Activated CD4-positive, CD25-positive, alpha-beta regulatory T cell treated with anti-CD3 and anti-CD28 coated beads, Interleukin-2, amount 50 U/mL, for 16 hours (primary cell): ENCODE measurements at places on chromosomes 1 and 21.
A peak's percentile ranks its signal among the peaks of the same experiment; 100 is the strongest.

GRCh38 chr1:163106364-163106987 is 37.3 kb downstream of the RGS4 start:
- DNase-seq = no peak

GRCh38 chr1:115224636-115225035 is 113.4 kb downstream of the NGF start:
- DNase-seq = no peak

DNA sequence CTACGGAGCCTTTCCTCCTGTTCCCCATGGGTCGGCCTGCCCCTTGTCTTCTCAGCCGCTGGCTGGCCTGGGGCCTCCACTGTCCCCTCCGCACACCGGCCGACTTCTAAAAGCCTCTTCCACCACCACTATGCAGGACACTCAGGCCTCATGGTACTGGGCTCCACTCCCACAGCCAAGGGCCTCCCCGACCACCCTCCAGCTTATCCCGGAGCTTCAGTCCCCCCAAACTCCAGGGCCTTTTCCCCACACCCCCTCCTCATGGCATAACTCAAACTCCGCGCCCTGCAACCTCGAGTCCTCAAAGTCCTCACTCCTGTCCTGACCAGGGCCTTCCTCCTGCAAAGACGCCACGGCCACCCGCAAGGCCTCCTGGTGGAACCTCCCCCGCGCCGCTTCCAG is 2.0 kb downstream of the LRRC41 start:
- no peak for DNase-seq

DNA sequence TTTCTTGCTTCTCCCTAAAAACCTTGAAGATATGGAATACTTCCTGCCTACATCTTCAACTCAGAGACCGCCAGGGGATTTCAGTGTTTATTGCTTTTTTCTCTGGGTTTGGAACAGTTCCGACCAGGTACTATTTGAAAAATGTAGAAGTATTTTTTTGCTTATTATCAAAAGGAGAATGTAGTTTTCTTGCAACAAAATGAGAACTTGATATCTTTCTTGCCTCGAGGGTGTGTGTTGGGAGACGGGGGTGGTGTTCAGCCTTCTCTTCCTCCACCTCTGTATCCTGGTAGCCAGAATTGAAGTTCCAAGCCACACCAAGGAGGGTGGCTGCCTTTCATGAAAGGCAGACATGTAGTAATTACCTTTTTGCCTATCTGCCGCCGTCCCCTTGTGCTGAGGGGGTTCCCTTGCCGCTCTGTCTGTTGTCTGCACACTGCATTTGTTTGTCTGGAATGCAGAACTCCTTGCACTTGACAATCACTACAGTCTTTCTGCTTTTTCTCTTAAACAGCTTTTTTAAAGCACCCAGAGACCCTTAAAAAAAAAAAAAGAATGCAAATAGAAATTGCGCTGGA is 212.1 kb downstream of the PBX1 start:
- DNase-seq = no peak

GRCh38 chr1:247330548-247331171 is 1.0 kb downstream of the ZNF496 start:
- no peak for DNase-seq

GRCh38 chr21:34923202-34923601 is 125.9 kb downstream of the RUNX1 start:
- DNase-seq = no peak

GRCh38 chr1:222989443-222989842 is 153.6 kb downstream of the TLR5 start:
- no peak for DNase-seq

DNA sequence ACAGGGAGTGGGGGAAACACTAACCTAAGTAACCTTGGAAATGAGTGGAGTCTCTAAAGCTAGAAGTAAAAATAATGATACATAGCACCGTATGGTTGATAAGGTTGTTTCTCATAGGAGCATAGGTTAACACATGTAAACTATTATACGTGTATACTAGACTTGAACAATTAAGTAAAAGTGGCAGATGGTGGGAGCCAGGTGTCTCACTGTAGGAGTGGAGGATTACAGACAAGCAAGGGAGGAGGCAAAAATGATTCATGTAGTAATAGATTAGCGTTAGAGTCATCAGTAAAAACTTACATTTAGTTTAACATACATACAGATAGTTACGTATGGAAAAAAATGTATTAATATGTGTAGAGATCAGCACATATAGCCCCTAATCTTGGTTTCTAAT is 138.4 kb upstream of the DSCAM start:
- no peak for DNase-seq

DNA sequence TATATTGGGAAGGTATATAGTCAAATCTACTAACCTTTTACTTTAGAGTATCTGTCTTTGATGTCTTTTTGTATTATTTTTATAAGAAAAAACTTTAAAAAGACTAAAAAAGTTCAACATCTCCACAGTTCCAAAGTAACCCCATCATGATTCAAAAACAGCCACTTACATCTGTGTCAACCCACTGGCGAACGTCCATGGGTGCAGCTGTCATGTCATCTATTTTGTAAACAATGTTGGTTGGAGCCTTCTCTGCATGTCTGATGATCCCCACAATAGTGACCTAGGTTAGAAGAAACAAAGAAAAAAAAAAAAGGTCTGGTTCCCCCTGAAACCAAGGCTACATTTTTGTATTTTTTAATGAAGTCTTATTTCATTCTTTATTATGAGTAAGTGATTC is 28.0 kb upstream of the SMPDL3B start:
- no peak for DNase-seq

DNA sequence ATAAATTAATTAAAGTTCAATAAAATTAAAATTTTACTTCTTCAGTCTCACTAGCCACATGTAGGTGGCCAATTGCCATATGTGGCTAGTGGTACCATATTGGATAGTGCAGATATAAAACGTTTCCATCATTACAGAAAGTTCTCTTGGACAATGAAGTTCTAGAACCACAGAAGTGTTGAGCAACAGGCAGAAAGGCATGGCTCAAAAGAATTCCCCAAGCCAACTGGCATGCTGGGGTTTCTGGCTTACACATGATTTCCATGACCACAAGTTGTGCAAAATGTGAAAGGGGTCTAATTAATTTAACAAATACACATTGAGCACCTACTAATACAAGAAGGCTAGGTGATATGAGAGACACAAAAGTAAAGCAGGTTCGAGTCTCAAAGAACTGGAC is 72.2 kb upstream of the CDC42BPA start:
- DNase-seq = no peak

DNA sequence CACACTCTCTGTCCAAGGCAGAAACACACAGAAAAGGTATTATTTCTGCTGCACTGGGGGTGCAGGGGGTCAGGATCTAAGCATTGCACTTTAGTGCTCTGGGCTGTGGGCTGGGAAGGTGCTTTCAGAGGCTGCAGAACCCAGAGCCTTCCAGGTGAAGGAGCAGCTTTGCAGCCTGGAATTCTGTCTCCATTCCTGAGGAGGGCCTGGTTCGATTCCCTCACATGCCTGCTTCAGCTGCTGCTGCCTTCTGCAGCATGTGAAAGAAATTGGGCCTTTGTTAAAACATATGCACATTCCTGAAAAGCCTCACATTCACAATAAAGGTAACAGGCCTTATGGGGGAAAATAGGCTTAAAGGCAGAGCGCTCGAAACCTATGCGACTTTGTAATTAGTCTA is 35.9 kb downstream of the VTCN1 start:
- DNase-seq = no peak

DNA sequence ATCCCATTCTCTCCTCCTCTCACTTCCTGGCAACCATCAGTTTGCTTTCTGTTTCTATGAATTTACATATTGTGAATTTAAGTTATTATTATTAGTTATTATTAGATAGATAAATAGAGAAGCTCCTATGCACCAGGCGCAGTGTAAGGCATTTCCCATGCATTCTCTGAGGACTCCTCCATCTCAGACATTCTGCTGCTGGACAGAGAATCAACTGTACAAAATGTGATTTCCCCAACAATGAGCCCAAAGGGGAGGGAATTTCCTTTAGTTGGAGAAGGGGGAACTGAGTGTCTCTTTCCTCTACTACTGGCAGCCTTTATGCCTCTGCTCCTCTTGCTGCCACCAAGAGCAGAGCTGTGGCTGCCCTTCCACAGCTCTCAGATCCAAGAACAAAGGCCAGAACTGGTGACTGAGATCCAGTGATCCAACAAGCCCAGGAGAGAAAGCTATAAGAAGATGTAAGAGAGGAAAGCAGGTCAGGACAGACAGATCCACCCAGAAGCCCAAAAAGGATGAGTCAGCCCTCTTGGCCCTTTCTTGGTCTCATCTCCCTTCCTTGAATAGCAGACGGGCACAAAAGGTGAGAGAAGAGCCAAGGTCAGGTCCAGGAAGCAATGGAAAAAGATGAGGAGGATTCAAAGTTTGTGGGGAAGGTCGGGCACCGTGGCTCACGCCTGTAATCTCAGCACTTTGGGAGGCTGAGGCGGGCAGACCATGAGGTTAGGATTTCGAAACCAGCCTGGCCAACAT is 3.5 kb upstream of the IVL start:
- no peak for DNase-seq

DNA sequence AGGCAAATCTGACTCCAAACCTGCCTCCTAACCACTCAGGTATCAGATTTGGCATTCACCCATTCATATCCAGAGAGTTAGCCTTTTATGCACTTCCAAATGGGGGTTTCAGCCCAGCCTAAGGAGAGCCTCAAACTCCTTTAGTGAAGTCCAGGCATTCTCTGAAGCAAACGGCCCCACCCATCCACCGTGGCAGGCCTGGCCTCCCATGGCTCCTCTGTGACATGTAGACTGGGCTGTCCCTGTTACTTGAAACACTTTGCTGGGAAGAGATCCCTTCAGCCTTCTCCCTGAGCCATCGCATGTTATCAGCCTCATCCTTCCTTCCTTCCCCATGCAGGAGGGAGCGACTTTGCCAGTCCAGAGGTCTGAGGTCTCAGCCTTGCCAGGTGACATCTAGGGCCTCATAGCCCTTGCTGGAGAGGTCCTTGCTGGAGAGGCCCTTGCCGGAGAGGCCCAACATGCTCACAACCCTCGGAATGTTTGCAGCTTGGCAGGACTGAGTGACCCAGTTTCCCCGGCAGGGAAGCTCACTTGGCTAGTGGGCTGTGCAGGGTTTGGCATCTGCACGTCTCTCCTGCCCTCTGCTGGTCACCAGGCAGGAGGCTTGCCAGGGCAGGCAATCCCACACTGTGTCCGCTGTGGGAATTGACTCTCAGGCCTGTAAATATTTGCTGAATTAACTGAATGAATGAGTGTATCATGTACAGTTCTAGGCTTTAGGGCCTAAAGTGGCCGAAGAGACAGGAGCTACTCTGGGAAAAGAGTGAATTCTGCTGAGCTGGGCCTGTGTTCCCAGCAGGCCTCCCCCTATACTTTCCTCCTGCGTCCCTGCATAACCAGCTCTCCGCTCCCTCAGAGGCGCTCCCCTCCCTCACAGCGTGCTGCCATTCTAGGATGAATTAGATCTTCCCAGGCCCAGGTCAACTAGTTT is 26.7 kb upstream of the RBM15 start:
- DNase-seq = peak; percentile 50

DNA sequence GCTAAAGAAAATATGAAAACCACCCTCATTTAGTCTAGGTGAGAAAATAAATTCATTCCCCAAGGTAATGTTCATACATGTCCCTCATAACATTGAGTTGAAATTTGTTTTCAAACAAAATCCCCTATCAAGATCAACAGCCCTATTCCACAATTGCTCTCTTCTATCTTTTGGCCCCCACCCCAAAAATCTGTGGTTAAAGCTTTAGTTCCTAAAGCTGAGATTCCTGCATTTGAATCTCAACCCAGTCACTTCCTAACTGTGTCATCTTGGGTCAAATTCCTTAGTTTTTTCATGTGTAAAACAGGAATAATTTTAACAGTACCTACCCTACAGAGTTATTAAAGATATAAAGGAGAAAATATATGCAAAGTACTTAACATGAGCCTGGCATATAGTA is 22.0 kb downstream of the KIAA0319L start:
- DNase-seq = no peak

- no peak for DNase-seq
Measured at GRCh38 chr1:119330466-119331189, 38.0 kb upstream of the HAO2 start.

DNA sequence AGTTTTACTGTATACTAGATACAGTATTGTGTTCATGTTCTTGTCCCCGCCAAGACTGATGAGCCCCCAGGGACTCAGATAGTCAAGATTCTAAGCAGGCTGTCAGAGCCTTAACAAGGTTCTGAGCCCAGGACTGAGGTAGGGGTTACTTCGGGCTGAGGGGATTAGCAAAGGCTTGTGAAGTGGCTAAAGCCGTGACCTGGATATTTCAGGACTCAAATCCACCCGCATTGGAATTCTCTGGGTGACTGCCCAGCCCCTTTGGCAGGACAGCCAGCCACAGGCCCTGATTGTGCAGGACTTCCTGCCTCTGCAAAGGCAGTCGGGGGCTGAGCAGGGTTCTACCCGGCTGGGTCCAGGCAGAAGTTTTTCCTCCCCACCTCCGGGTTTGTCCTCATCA is at the start of gene PLA2G5:
TSS of gene PLA2G5 (plus strand) at position 321 of the 400 bp plus-strand sequence. CDS start 14,637 bp downstream, outside the sequence.
- no peak for DNase-seq

- DNase-seq = no peak
Measured at GRCh38 chr1:5951846-5952410, 40.3 kb downstream of the NPHP4 start.

GRCh38 chr1:193540511-193540910 is 354.1 kb upstream of the B3GALT2 start:
- no peak for DNase-seq

DNA sequence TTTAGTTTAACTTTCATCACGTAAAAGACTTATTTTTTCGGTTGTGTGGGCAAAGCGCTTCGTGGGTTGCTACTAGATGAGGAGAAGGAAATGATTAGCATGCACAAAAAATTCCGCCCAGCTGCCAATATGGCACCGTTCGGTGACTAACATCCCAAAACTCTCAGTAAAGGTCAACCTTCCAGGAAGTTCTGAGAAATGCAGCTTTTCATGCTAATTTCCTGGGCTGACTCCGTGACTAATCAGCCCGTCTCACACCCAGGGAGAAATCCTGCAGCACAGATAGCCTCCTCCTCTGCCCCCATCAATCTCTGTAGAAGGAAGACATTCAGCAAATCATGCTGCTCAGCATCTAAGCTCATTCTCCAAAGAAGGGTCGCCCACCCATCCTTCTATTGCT is 34.1 kb downstream of the TMCO4 start:
- no peak for DNase-seq

- no peak for DNase-seq
Measured at GRCh38 chr1:162943622-162944021, 82.6 kb upstream of the CCDC190 start.

DNA sequence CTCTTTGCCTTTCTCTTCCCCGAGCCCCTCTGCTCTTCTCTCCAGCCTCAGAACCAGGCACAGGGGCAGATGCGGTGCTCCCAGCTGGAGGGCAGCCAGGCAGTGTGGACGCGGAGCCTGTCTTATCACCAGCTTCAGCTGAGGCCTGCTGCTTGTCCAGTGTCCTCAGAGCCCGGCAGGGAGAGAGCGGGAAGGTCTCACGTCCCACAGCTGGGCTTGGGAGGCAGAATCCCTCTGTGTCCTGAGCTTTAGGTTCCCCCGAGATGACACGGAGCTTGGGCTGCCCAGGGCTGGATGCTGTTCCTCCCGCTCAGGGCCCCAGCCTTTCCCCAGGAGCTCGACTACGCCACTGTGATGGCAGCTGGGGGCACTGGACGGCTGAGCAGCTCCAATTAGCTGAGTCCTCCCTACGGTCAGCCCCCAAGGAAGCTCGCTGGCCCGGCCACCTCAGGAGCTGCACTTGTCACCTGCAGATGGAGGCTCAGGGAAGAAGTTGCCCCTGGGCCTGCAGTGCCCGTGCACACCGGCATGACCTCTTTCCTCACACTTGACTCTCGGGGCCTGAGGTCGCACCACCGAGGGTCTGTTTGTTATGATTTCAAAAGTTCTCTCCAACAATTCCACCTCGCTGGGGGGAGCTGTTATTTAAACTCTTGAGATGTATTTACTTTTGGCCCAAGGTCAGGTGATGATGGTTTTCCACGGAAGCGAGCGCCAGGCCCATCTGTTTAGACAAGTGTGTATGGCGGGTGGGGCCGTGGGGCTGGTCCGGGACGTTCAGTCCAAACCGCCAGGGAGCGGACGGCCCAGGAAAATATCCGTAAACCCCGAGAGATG is 127.3 kb downstream of the SIK1 start:
- no peak for DNase-seq
